Smooth muscle cell of the brain vasculature (primary cell): ENCODE measurements at places on chromosomes 6 and 20.

DNA sequence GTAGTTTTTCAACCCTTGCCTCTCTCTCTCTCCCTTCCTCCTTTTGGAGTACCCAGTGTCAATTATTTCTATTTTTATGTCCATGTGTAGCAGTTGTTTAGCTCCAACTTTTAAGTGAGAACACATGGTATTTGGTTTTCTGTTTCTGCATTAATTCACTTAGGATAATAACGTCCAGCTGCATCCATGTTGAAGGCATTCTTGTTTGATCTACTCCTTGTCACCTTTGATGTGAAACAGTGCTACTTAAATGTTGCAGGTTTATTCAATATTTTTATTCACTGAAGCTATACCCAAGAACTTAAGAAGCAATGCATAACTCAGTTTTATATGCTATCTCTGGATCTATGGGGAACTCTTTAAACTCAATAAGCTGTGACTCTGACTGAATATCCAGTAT is 465.2 kb upstream of the ADGRB3 start:
- no peak for DNase-seq

GRCh38 chr6:62357835-62358234 is 71.8 kb upstream of the KHDRBS2 start:
- DNase-seq, result no peak

DNA sequence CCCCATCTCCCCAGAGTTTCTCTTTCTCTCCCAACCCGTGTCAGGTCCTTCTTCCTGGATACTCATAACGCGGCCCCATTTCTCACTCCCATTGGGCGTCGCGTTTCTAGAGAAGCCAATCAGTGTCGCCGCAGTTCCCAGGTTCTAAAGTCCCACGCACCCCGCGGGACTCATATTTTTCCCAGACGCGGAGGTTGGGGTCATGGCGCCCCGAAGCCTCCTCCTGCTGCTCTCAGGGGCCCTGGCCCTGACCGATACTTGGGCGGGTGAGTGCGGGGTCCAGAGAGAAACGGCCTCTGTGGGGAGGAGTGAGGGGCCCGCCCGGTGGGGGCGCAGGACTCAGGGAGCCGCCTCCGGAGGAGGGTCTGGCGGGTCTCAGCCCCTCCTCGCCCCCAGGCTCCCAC is at the start of gene HLA-F:
HLA-F (plus strand) TSS at position 173 of the 404 bp plus-strand sequence; CDS start at position 203, 30 bp downstream.
- peak; percentile 18 for DNase-seq

DNA sequence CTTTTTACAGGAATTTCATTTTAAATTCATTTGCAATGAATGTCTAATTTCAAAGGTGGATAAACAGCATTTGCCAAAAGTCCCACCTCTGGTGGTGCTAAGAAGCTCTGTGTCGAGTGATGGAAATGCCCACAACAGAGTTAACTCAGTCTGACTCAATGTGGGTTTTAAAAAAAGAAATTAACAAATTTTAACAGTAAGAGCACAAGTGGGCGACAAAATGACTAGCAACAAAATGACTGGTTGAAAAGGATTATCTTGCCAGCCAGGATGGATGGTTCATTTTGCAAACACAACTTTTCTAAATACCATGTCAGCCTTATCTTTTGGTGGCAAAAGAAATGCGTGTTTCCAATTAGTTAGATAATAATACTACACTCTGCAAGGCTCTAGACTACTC is 14.3 kb upstream of the TAGAP start:
- DNase-seq, result no peak

DNA sequence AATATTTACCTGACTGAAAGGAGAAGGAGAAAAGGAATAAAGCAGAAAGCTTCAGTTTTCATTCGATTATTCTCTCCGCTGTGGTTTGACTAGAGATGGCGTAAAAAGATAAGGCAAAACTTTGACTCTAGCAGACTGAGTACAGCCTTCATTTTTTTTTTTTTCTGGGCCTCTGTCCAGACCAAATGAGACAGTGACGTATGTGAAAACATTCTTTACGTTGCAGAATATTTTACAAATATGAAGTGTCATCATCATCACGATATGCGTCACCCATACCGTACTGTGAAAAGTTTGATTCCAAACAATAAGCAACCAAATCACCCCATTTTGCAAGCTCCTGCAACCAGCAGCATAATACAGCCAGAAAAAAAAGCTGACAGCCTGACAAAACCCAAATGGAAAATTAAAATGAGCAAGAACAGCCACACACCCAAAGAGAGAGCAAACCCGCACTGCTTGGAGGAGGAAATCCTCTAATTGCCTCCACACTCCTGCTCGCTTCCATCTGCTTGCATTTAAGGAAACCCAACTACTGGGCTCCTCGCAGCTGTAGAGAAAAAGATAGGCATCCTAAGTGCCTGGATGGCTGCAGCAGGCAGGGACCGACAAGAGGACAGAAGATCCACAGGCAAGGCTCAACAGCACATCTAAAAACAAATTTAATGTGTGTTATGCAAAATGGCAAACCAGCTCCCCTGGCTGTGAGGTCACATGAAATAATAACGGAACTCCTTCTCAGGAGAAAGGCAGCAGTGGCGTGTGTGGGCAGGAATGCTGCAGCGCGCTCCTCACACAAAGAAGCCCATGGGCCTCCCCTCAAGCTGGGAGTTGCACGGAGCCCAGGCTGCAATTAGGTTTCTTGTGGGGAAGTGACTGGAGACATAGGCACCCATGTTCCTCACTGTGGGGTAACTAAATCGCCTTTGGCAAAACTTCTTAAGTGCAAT is 113.1 kb downstream of the FYN start:
- DNase-seq, result no peak

DNA sequence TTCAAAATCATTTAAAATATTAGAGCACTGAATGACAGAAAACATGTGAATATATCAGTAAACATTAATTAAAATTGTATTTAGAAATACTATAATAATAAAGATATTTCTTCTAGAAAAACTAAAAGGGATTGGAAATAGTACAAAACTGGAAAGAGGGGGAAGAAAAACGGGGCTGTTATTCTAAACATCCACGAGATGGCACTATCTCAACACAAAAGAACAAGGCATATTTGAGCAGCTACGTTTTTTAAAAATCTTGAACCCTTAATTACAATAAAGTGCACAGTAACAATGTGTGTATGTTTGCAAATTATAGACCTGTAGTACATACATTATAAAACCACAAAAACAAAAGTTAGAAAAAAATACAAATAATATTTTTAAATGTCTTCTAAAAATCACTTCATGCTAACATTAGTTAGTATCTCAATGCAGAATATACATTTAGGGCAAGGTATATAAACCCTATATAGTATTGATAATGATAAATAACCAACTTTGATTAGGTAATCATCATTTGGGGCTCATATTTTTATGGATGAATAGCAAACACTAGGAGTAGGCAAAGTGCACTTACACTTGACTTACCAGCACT is 42.5 kb upstream of the PNISR start:
- no peak for DNase-seq

GRCh38 chr6:219641-220198 is 72.6 kb upstream of the DUSP22 start:
- DNase-seq, result peak; percentile 10

DNA sequence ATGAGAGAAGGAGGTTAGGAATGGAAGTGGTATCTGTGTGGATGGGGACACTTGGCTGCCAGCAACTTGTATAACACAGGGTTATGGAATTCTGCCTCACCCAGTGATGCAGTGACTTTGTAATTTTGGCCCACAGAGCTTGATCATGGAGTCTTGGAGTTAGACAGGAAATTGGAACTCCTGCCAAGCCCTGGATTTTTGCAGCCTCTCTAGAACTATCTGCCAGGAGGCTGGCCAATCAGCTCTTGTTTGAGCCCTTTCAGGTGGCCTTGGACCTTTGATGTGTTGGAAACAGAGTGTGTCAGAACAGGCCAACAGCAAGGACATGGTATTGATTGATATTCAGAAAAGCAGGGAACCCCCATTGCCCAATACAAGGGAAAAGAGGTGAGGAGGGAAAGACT is 157.7 kb upstream of the GGTLC1 start:
- DNase-seq, result no peak

- no peak for DNase-seq
Measured at GRCh38 chr20:62860924-62861691, 514 bp downstream of the TCFL5 start.

DNA sequence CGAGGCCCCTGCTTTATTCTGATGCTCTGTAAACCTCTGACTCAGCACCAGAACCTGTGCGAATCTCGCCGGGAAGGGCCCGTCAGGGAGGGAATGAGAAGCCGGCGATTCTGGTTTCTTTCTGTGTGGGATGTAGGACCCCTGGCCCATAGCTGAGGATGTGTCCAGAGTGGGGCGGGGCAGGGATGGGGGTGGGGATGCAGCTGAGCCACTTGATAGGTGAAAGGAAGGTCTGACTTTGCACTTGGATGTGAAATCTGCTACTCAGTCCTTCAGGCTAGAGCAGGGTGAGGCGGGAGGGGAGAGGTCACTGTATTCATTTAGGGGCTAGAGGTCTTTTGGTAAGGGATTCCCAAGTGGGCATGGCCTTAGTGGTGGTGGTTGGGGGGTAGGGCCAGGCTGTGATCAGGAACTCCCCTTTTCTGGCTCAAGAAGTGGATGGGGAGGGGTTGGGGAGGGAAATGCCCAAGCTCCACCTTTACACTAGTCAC is 2.3 kb downstream of the TOX2 start:
- DNase-seq, result no peak

- DNase-seq, result no peak
Measured at GRCh38 chr6:167422934-167423333, 98.0 kb downstream of the TTLL2 start.

- no peak for DNase-seq
Measured at GRCh38 chr6:35148167-35148741, 7.1 kb upstream of the TCP11 start.
